ENCODE measurements at places on chromosomes 16 and 17. TPM values are rescaled to one million over a fixed set of nuclear protein-coding genes. Genes with fewer than 3 reads are reported as not detected.

The AOC3 gene
- total RNA-seq: 1.6 TPM

The GUCY2D gene
- under 0.01 TPM for total RNA-seq

The PRSS22 gene
- not detected for total RNA-seq

The STAT5B gene
- total RNA-seq: 25.2 TPM

The ITGA2B gene
- 0.28 TPM for total RNA-seq

The RNU2-1 gene
- total RNA-seq: not detected

The PYDC1 gene
- not detected for total RNA-seq

The FOXF1 gene
- 15.6 TPM for total RNA-seq

The MYCBPAP gene
- total RNA-seq: 1.6 TPM

The TNP2 gene
- not detected for total RNA-seq

The CHST4 gene
- total RNA-seq: not detected

The MBTPS1 gene
- total RNA-seq: 114 TPM

The HYDIN gene
- total RNA-seq: 0.65 TPM

The NME4 gene
- 73.0 TPM for total RNA-seq

The ACSM2A gene
- not detected for total RNA-seq

The KRTAP1-5 gene
- 0.57 TPM for total RNA-seq

The KRTAP3-2 gene
- not detected for total RNA-seq

The NAA60 gene
- total RNA-seq: 7.4 TPM

The ZNF469 gene
- 4.6 TPM for total RNA-seq

The CA5A gene
- not detected for total RNA-seq

The C17orf50 gene
- total RNA-seq: not detected

The SMURF2 gene
- total RNA-seq: 95.6 TPM

The PMM2 gene
- total RNA-seq: 24.9 TPM

All from smooth muscle cell of bladder (primary cell).